Inflammatory macrophage treated with lipopolysaccharide for 1 hour (primary cell): ENCODE measurements at places on chromosomes 2 and 18.
A peak's percentile ranks its signal among the peaks of the same experiment; 100 is the strongest.

DNA sequence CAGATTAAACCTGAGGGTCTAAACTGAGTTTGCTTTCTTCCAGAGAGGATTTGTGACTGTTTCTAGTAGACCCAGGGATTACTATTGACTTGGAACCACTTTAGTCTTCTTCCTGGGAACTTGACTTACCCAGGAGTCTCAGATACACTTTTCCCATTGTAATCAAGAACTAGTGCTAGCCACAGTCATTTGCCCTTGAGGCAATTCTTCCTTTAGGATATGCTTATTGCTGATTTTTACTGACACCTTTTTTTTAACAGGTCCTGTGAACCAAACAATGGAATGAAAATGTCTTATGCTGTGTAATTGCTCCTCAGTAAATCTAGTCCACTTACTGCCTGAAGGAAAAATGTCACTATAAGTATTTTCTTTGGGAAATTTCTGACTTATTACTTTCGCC lies 78.3 kb downstream of the TAF4B start:
- DNase-seq, result no peak

GRCh38 chr2:189676471-189676870 lies 2.0 kb downstream of the ANKAR start:
- no peak for DNase-seq

DNA sequence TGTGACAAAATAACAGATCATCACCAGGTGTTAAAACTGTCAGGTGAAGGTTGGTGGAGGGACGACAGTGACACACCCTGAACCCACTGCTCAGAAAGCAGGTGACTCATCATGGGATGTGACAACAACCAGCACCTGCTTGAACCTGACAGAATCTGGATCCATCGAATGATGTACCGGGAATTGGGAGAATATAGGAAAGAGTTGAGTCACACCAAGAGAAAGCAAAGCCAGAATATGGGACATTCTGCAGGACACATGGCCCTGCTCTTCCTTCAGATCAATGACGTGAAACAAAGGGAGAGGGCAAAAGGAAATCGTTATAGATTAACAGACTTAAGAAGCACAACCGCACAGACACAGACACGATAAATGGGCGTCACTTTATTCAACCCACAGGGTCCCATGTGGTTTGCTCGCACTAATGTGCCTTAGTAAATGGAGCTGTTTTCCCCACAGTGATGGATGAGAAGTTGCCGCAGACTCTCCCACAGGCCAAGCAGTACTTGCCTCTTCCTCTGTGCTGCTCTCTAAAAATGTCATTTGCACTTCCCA lies 100.1 kb downstream of the CRACDL start:
- DNase-seq, result no peak

DNA sequence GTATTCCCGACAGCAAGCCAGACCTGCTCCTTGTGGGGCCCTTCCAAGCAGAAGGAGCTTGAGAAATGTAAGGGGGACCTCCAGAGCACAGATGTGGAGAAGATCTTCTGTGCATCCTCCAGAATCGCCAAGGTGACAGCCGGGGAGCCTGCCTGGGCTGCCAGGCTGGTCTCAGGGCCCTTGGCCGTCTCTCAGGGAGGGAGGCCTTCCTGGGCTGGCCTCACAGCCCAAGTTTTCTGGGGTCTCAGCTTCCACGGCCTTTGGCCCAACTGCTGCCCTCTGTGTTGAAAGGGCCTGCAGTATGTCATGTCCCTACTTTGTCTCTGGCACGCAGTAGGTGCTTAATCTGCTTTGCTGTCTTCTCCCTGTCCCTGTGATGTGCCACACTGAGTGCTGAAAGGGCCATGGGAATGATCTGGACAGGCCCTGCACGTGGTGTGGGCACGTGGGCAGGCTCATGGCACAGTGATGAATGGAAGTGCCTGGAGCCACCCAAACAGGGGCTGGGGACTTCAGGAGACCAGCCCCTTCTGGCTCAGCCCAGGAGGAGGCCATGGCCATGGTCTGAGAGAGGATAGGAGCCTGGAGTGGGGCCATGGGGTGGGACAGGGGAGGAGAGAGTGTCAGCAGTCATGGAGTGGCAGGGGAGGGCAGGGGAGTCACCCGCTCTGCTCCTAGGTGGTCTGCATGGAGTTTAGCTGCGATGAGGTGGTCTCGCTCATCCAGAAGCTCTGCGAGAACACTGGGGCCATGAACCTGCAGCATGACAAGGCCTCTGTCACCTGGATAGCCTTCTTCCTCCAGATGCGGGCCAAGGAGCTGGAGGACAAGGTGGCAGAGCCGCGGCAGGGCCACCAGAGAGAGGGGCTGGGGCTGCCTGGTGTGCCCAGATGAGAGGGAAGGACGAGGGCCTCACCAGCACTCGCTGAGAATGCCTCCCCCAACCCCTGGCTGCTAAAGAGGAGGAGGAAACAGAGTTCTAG lies 35.4 kb downstream of the HJURP start:
- no peak for DNase-seq

GRCh38 chr2:9135822-9136558 lies 70.6 kb upstream of the ASAP2 start:
- no peak for DNase-seq

- no peak for DNase-seq
These were observed 99.0 kb upstream of the GRB14 start for GRCh38 chr2:164719996-164720941.

DNA sequence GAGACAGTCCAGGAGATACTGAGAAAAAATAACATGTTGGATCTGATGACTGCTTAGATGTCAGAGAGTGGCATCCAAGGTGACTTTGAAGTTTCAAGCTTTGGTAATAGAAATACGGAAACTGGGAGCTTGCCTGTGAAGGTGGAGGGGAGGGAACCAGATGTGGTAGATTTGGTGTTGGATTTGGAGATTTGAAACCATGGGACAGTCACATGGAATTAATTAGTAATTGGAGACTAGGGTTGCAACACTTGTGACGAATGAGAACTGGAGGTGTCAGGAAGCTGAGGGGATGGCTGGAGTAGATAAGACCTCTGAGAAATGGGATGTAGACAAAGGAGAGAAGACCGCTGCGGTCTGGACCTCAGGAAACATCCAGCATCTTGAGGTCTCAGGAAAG lies 46.7 kb downstream of the RPL37A start:
- peak; percentile 7 for DNase-seq

GRCh38 chr2:172226244-172227061 lies 123.8 kb upstream of the DLX2 start:
- peak; percentile 45 for DNase-seq

GRCh38 chr2:71939588-71940535 lies 207.8 kb downstream of the CYP26B1 start:
- no peak for DNase-seq

GRCh38 chr18:77894060-77894459 lies 644.4 kb downstream of the GALR1 start:
- peak; percentile 50 for DNase-seq

- DNase-seq, result no peak
These were observed 20.7 kb upstream of the TLK1 start for GRCh38 chr2:171181064-171182049.

DNA sequence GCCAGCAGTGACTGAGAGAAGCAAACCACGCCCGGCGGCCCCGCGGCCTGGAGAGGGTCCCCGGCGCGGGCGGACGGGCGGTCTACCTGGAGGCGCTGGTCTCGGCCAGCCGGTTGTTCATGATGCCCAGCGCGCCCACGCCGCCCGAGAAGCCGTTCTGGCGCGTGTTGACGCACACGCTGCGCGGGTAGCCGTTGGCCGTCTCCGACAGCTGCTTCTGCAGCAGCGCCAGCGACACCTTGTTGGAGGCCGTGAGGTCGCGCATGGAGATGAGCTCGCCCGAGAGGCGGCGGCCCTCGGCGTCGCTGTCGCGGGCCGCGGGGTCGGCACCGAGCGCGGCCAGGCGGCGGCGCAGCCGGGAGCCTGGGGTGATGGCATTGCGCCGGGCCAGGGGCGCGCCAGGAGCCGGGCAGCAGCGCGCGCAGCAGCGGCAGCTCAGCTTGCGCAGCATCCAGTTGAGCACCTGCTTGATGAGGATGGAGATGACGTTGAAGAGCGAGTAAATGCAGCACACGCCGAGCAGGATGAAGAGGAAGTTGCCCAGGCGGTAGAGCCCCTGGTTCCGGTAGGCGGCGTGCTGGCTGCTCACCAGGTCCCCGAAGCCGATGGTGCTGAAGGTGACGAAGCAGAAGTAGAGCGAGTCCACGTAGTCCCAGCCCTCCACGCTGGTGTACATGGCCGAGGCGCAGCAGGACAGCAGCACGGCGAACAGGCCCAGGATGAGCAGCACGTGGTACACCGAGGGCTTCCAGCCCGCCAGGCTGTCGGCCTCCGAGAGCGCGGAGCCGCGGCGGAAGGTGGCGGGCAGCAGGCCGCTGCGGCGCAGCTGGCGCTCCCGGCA lies 118.1 kb downstream of the MSH2 start:
- DNase-seq, result peak; percentile 25

GRCh38 chr2:161604901-161605300 lies 19.3 kb upstream of the SLC4A10 start:
- no peak for DNase-seq

DNA sequence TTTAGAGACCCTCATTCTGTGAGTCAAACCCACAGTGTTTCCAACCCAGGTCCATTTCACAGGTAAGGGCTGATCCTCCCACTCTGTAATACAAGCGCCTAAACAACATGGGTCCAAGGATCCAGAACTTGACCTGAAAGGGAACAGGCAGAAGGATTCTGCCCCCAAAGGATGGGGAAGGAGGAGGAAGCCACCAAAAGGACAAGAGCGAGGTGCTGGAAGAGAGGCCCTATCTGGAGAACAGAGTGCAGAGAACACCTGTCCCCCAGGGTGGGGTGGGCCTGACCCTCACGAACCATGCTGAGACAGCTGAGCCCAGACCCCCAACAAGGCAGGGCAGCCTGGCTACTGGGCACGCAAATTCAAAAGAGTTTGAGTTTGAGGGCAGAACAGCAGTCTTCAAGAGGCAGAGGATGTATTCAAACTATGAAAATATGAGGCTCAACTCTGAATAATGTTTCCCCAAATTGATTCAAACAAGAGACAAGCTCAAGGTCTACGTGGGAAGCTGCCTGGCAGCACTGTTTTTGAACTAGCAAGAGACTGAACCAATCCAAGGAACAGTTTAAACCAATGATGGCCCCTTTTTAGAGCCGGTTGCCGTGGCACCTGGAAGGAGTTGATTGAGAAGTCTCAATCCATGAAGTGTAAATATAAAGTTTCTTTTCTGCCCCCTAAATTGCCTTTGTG lies 212.7 kb downstream of the ALPK2 start:
- no peak for DNase-seq

DNA sequence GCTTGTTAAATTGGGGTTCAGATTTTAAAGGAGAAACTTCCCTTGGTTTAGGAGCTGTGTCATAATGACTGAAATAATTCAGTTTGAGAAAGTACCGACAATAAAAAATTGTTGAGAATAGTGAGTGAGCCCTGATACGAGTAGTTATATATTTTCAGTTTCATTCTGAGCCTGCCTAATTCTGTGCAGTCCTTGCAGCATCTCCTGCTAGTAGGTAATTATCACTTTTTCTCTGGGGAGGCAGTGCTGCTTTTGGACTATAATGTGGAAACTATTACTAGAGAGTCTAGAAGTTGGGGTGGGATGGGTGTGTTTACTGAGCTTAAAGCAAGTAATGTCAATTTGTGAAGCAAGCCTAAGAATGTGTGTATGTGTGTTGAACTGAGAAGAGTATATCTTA lies 21.7 kb downstream of the ZNF638 start:
- no peak for DNase-seq
